ENCODE measurements at places on chromosomes 1 and 21. TPM values are rescaled to one million over a fixed set of nuclear protein-coding genes. Genes with fewer than 3 reads are reported as not detected.

DNA sequence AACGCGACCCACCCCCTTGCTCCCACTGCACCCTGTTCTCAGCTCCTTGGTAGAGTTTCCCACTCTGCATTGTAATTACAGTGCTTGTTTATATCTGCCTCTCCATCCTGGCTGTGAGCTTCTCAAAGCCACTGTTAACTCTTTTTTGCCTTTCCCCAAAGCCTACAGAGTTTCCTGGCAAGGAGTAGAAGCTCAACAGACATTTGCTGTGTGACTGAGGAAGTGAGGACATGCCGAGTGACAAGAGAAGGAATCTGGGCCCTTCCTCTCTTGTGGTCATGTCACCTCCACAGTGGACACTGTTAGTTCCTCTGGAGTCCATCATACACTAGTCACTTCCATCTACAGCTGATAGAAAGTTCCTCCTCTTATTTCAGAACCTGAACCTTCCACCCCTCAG lies 6.1 kb upstream of the IGSF8 start:
- no peak overlapping the region for H3K4me3 ChIP-seq
- H3K27me3 ChIP-seq: no peaks in the 10 kb centered on the region
- H3K27ac ChIP-seq: no peak overlapping the region
- H3K36me3 ChIP-seq: no peaks in the 10 kb centered on the region

- H3K36me3 ChIP-seq: no peaks in the 10 kb centered on the region
- peaks cover under 1% of the 10 kb centered on the region for H3K4me1 ChIP-seq
- no peak overlapping the region for H3K4me3 ChIP-seq
- peaks cover 11% of the 10 kb centered on the region for H3K27me3 ChIP-seq
- DNase-seq: no peak
Observed at GRCh38 chr1:183318433-183318832, 99.7 kb downstream of the NMNAT2 start.

- no peak overlapping the region for H3K27ac ChIP-seq
- DNase-seq: no peak
- no peak overlapping the region for H3K4me3 ChIP-seq
- H3K36me3 ChIP-seq: peaks cover 23% of the 10 kb centered on the region
- H3K4me1 ChIP-seq: peaks cover 94% of the 10 kb centered on the region
Observed at GRCh38 chr21:42395302-42395701, 550 bp downstream of the TMPRSS3 start.

Gene KCNE2
- 0.48 TPM for total RNA-seq

DNA sequence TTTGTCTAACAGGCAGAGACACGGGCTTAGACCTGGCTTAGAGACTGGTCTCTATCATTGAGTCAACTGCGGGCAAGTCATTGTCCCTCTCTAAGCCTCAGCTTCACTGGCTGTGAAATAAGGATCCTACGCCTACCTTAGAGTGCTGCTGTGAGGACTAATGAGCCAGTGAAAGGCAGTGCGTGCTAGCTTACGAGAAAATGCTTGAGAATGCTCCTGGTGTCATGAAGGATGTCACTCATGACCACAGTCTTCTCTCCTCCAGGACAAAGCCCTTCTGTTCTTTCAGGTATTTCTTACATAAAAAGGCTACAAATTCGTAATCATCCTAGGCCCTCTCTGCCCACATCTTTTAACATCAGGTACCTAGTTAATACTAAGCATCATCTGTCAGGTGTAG lies 16.5 kb upstream of the A3GALT2 start:
- peaks cover 29% of the 10 kb centered on the region for H3K4me1 ChIP-seq
- no peak overlapping the region for H3K27ac ChIP-seq
- no peaks in the 10 kb centered on the region for H3K36me3 ChIP-seq
- H3K4me3 ChIP-seq: no peak overlapping the region

DNA sequence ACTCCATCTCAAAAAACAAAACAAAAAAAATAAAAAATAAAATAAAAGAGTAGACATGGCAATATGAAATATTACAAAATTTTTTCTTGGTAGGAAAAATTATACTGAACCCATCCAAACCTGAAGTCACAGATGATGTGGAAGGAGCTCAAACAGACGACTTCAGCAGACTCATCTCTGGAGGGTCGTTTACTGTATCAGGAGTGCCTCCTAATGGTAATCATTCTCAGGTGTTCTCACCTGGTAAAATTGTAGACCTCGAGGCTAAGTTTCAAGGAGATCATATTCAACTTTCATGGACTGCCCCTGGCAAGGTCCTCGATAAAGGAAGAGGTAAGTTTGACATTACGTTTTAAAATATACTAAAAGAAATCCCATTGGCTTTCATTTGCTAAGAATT lies 54.3 kb upstream of the SH3GLB1 start:
- no peak overlapping the region for H3K27ac ChIP-seq
- no peak for DNase-seq
- H3K36me3 ChIP-seq: no peaks in the 10 kb centered on the region

- H3K27ac ChIP-seq: peak overlapping the region; percentile 100
- H3K27me3 ChIP-seq: peaks cover 10% of the 10 kb centered on the region
- H3K36me3 ChIP-seq: no peaks in the 10 kb centered on the region
- peak overlapping the region; percentile 81 for H3K4me3 ChIP-seq
Observed at GRCh38 chr1:244599937-244600350, 53.0 kb upstream of the DESI2 start.

- H3K4me1 ChIP-seq: peaks cover 93% of the 10 kb centered on the region
- H3K36me3 ChIP-seq: peaks cover 4% of the 10 kb centered on the region
- peak overlapping the region; percentile 96 for H3K27ac ChIP-seq
- DNase-seq: no peak
- no peaks in the 10 kb centered on the region for H3K27me3 ChIP-seq
Observed at GRCh38 chr1:226692823-226693222, 46.3 kb downstream of the ITPKB start.

GRCh38 chr1:226520640-226521355 lies 27.8 kb upstream of the STUM start:
- no peak for DNase-seq
- H3K4me1 ChIP-seq: no peaks in the 10 kb centered on the region
- H3K27me3 ChIP-seq: peaks cover 14% of the 10 kb centered on the region

Gene AVPR1B
- not detected for total RNA-seq

- DNase-seq: peak; percentile 48
- H3K27ac ChIP-seq: no peak overlapping the region
- peak overlapping the region; percentile 86 for H3K4me3 ChIP-seq
- H3K4me1 ChIP-seq: peaks cover 18% of the 10 kb centered on the region
Observed at GRCh38 chr1:40861224-40862003, 749 bp downstream of the CITED4 start.

DNA sequence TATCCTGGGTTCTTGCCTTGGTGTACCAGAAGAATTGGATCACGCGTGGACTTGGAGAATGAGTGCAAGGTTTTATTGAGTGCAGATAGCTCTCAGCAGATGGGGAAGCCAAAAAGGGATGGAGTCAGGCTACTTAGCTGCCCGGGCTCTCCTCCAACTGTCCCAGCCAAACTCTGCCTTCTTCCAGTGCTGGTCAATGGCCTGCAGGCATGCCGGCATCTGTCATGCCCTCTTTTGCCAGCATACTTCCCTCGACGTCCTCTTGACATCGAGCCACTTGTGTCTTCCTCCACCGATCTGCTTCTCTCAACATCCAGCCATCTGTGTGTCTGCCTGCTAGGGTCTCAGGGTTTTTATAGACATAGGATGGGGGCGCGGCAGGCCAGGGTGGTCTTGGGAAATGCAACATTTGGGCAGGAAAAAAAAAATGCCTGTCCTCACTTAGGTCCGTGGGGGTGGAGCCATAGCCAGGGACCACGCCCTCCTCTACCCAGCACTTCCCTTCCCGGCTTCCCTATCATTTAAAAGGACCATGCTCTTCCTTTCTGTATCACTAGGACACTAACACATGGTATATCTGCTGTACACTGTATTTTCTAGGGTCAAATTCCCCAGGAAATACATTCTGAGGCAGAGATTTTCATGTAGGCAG lies 47.0 kb upstream of the BCAR3 start:
- no peak for DNase-seq
- H3K27me3 ChIP-seq: no peaks in the 10 kb centered on the region
- H3K4me1 ChIP-seq: no peaks in the 10 kb centered on the region
- no peak overlapping the region for H3K4me3 ChIP-seq
- no peaks in the 10 kb centered on the region for H3K36me3 ChIP-seq
- no peak overlapping the region for H3K27ac ChIP-seq

- H3K27me3 ChIP-seq: no peaks in the 10 kb centered on the region
- H3K4me1 ChIP-seq: no peaks in the 10 kb centered on the region
- DNase-seq: no peak
- H3K27ac ChIP-seq: no peak overlapping the region
- H3K36me3 ChIP-seq: no peaks in the 10 kb centered on the region
- H3K4me3 ChIP-seq: no peak overlapping the region
Observed at GRCh38 chr1:91584878-91585277, 84.2 kb downstream of the CDC7 start.

Gene FMOD
- total RNA-seq: 1.00 TPM

Gene SPATA21
- not detected for total RNA-seq

Gene OR2G6
- not detected for total RNA-seq

Gene RHD
- total RNA-seq: not detected

- peaks cover 30% of the 10 kb centered on the region for H3K36me3 ChIP-seq
- no peak overlapping the region for H3K4me3 ChIP-seq
- no peaks in the 10 kb centered on the region for H3K27me3 ChIP-seq
- DNase-seq: no peak
- H3K27ac ChIP-seq: peak overlapping the region; percentile 77
Observed at GRCh38 chr1:100936194-100936967, 40.5 kb downstream of the SLC30A7 start.

DNA sequence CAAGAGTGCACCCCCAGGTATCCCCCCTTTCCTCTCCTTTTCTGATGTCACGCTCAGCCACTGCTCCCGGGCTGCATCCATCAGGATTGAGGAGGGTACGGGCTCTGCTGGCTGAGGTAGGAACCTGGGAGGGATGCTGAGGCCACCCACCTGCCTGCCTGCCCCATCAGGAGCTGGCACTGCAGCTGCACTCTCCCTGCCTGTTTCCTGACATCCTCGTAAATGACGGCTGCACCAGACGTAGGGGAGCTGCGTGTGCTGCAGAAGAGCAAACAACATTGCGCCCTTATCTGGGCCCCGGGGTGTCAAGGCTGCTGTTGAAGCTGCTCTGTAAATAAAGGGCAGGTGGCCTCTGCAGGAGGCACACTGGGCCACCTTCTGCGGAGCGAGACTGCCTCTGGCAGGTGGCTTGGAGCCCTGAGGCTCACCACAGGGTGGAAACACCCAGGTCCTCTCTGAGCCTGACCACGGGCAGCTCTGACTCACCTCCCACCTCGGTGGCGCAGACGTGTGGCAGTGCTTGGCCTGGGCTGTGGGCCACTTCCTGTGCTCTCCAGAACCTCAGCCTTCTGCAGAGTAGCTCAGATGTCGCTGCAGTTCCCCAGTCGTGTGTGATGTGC lies 30.9 kb downstream of the SNAP47 start:
- H3K4me3 ChIP-seq: peak overlapping the region; percentile 74
- no peaks in the 10 kb centered on the region for H3K27me3 ChIP-seq
- DNase-seq: peak; percentile 90
- peaks cover 12% of the 10 kb centered on the region for H3K36me3 ChIP-seq

GRCh38 chr1:28885977-28886730 lies 28.2 kb upstream of the EPB41 start:
- peak overlapping the region; percentile 34 for H3K27ac ChIP-seq
- H3K27me3 ChIP-seq: no peaks in the 10 kb centered on the region
- DNase-seq: no peak
- peak overlapping the region; percentile 90 for H3K4me3 ChIP-seq
- H3K4me1 ChIP-seq: peaks cover 80% of the 10 kb centered on the region

Gene KRTAP11-1
- total RNA-seq: not detected

GRCh38 chr1:109216662-109217061 lies 2.9 kb downstream of the SARS1 start:
- H3K36me3 ChIP-seq: peaks cover 45% of the 10 kb centered on the region
- H3K4me3 ChIP-seq: peak overlapping the region; percentile 91
- no peaks in the 10 kb centered on the region for H3K27me3 ChIP-seq
- DNase-seq: no peak
- peaks cover 53% of the 10 kb centered on the region for H3K4me1 ChIP-seq
- H3K27ac ChIP-seq: peak overlapping the region; percentile 96

DNA sequence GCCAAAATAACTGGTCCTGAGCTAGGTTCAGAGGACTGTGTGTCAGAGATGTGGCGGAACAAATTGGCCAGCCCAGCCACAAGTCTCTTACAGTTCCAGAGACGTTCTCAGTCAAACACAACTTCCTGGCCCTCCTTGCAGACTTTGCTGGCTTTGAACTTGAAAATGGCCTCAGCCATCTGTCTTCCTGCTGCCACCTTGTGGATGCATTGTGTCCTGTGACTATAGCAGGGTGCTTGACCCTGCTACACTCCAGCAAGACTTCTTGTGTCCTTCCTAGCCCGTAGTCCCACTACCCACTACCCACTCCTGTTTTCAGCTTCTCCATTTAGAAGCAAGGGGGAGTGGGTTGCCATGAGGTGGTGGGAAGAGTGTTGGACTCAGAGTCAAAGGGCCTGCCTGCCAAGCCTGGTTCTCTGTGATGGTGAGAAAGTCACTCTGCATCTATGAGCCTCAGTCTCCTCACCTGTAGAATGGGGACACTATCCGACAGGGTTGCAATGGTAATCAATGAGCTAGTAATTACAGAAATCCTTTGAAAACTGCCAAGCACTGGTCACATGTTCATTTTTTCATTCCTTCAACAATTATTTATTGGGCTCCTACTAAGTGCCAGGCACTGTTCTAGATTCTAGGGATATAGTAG lies 109.9 kb downstream of the IGSF21 start:
- H3K4me1 ChIP-seq: no peaks in the 10 kb centered on the region
- H3K36me3 ChIP-seq: no peaks in the 10 kb centered on the region
- DNase-seq: peak; percentile 6

Gene RNU1-3
- total RNA-seq: 1,278 TPM

- no peaks in the 10 kb centered on the region for H3K27me3 ChIP-seq
- peaks cover 34% of the 10 kb centered on the region for H3K4me1 ChIP-seq
Observed at GRCh38 chr1:156053768-156054499, at the start of gene UBQLN4. TSS of gene UBQLN4 (minus strand) at chr1:156053798. CDS start at chr1:156053701, 97 bp downstream.

GRCh38 chr1:1914971-1915692 lies at the start of gene CALML6:
TSS of gene CALML6 (plus strand) at chr1:1915260. CDS start at chr1:1915281, 21 bp downstream.
- H3K4me3 ChIP-seq: no peak within 1 kb of the TSS
- H3K27ac ChIP-seq: no peak within 1 kb of the TSS
- peaks cover 9% of the 10 kb centered on the region for H3K4me1 ChIP-seq
- H3K36me3 ChIP-seq: no peaks in the 10 kb centered on the region
- no peaks in the 10 kb centered on the region for H3K27me3 ChIP-seq

Gene B3GALT6
- total RNA-seq: 13.1 TPM

DNA sequence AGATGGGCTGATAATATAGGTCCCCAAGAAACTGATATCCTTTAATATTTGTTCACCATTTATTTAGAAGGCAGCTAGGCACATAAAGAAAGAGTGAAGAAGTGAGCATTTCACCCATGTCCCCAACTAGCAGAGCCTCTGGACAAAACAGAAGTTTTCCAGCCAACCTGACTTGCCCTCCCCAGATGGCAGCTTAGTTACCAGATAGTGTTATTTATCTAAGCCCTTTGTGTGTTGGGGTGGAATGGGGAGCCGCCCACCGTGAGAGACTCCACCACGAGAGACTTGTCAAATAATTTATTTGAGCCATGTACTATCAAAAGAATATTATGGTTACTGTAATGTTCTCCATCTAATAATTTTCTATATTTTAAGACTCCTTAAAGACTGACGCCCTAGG lies 54.9 kb upstream of the C1orf198 start:
- no peaks in the 10 kb centered on the region for H3K4me1 ChIP-seq
- no peak for DNase-seq
- peaks cover 7% of the 10 kb centered on the region for H3K36me3 ChIP-seq
- no peak overlapping the region for H3K27ac ChIP-seq
- no peaks in the 10 kb centered on the region for H3K27me3 ChIP-seq
- no peak overlapping the region for H3K4me3 ChIP-seq

Data from activated T-cell treated with anti-CD3 and anti-CD28 coated beads, Interleukin-2, amount 50 U/mL, for 72 hours (primary cell).